Chondrocyte (in vitro differentiated cells): ENCODE measurements at places on chromosomes 3 and 15.
A peak's percentile ranks its signal among the peaks of the same experiment; 100 is the strongest.

DNA sequence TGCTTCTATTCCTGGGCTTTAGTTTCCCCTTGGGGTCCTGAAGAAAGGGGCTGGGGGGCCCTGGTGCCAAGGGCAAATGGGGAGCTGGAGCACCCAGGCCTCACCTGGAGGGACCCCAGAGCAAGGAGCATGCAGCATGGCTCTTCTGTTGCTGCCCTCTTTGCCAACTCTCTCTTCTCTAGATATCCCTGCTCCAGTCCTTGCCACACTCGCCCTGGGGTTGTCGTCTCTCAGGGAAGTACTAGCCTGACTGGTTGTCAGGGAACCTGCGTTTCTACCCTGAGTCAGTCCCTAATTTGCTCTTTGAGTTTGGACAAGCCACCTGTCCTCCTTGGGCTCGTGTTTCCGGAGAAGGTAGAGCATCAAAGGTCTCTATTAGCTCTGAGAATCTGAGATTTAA, 63.7 kb upstream of the UBE2Q2 start:
- H3K4me3 ChIP-seq: no peak overlapping the region
- no peak overlapping the region for H3K27ac ChIP-seq
- peaks cover 13% of the 10 kb centered on the region for H3K27me3 ChIP-seq
- DNase-seq: no peak
- peaks cover 34% of the 10 kb centered on the region for H3K4me1 ChIP-seq

DNA sequence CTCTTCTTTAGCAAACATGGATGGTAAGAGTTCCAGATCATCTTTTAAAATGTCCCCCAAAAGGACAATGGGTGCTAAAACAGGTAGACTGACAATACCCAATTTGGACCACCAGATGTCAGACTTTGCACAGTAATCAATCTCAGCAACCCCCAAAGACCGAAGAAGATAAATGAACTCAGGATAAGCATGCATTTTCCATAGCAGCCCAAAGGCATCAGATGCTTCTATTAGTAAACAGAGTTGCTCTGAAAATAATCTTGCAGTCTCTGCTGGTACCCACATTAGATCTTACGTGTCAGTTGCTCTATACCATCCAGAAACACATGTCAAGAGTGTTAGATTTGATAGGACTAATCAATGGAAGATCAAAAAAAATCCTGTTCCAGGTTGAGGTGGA, 20.6 kb downstream of the MYH15 start:
- H3K27ac ChIP-seq: no peak overlapping the region
- H3K4me3 ChIP-seq: no peak overlapping the region
- H3K27me3 ChIP-seq: peaks cover 5% of the 10 kb centered on the region
- H3K36me3 ChIP-seq: no peaks in the 10 kb centered on the region

GRCh38 chr15:28974142-28974541, 88.4 kb downstream of the APBA2 start:
- H3K36me3 ChIP-seq: no peaks in the 10 kb centered on the region
- H3K27ac ChIP-seq: no peak overlapping the region
- DNase-seq: no peak
- no peaks in the 10 kb centered on the region for H3K27me3 ChIP-seq
- H3K4me3 ChIP-seq: no peak overlapping the region

GRCh38 chr15:100194996-100195395, 146.8 kb downstream of the ADAMTS17 start:
- peaks cover 26% of the 10 kb centered on the region for H3K27me3 ChIP-seq
- no peak for DNase-seq
- H3K4me1 ChIP-seq: no peaks in the 10 kb centered on the region
- H3K27ac ChIP-seq: no peak overlapping the region

DNA sequence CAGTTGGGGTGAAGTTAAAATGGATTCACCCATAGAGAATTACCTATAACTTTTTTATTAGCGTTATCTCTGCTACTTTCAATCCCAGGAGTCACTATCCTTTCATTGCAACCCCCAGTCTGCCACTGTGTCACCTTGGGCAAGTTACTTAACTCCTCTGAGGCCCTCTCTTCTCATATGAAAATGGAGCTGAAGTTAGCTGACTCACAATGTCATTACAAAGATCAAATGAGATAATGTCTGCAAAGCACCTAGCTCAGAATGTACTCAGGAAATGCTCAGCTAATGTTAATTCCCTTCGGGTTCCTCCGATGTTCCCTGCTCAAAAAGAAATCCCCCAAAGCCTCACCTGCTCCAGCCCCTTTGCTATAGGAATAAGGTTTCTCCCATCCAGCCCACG, 50.0 kb downstream of the TRIM42 start:
- H3K27ac ChIP-seq: no peak overlapping the region
- no peak overlapping the region for H3K4me3 ChIP-seq
- H3K4me1 ChIP-seq: peaks cover 12% of the 10 kb centered on the region
- no peak for DNase-seq

- no peak overlapping the region for H3K4me3 ChIP-seq
- no peaks in the 10 kb centered on the region for H3K27me3 ChIP-seq
Observed at GRCh38 chr3:115162759-115163158, 15.7 kb upstream of the ZBTB20 start.

DNA sequence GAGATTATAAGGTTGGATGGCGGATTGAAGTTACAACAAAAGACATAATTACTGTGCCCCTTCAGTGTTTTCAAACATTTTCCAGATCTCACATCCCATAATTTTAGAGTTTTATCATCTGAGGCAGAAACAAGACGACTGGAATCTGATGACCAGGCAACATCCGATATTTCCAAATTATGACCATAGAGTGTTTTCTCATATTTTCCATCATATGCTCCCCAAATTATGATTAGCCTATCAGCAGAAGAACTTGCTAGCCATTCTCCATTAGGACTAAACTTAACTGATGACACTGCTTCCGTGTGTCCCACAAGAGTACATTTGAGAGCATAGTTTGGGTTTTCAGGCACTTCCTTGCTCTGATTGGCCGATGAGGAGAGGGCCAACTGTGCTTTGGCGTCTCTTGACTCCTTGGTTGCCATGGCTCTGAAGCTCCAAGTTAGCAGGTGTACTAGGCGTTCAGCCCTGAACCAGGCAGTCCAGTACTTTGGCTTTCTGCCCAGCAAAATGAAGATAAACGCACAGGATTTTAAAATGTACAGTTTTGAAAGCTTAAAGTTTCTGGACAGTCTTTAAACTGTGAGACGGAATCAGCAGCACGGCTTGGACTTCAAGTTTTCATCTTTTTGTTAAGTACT, 638 bp downstream of the WDR5B start:
- no peak for DNase-seq
- H3K27me3 ChIP-seq: no peaks in the 10 kb centered on the region
- H3K27ac ChIP-seq: peak overlapping the region; percentile 99
- H3K4me1 ChIP-seq: peaks cover 49% of the 10 kb centered on the region

GRCh38 chr15:57337868-57338411, 38.4 kb upstream of the CGNL1 start:
- H3K36me3 ChIP-seq: no peaks in the 10 kb centered on the region
- H3K27me3 ChIP-seq: no peaks in the 10 kb centered on the region
- H3K4me1 ChIP-seq: peaks cover 41% of the 10 kb centered on the region
- DNase-seq: no peak

DNA sequence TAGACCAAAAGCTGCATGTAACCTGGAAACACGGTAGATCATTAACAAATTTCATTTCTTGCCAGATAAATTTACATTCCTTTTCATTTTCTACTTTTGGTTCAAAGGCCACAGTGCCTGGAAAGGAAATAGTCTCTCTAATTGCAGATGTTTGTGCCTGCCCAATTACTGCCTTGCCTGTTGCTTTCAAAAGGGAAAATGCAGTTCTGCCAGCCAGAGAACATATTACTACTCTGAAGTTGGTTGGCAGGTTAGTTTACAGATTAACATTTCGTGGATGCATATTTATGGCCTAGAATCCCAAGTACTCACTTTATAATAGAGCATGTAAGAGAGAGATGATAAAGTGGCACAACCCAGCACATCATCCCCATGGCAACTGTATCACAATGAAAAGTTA, 124.3 kb upstream of the LRRC3B start:
- H3K36me3 ChIP-seq: no peaks in the 10 kb centered on the region
- no peaks in the 10 kb centered on the region for H3K4me1 ChIP-seq
- DNase-seq: no peak
- H3K27ac ChIP-seq: no peak overlapping the region
- H3K27me3 ChIP-seq: no peaks in the 10 kb centered on the region
- no peak overlapping the region for H3K4me3 ChIP-seq

GRCh38 chr3:81723732-81724313, 37.6 kb downstream of the GBE1 start:
- no peaks in the 10 kb centered on the region for H3K27me3 ChIP-seq
- peak overlapping the region; percentile 96 for H3K27ac ChIP-seq
- no peak for DNase-seq
